ENCODE measurements at places on chromosomes 4 and X. TPM values are rescaled to one million over a fixed set of nuclear protein-coding genes. Genes with fewer than 3 reads are reported as not detected.

Gene FGFR3
- total RNA-seq: 0.25 TPM

Gene ABHD18
- total RNA-seq: 6.4 TPM

Gene C4orf50
- total RNA-seq: not detected

Gene CWH43
- 0.12 TPM for total RNA-seq

Gene IL15
- 5.0 TPM for total RNA-seq

Gene DCLK2
- 14.1 TPM for total RNA-seq

Gene RPA4
- 1.00 TPM for total RNA-seq

Gene CHRDL1
- total RNA-seq: 1.2 TPM

Gene CTAG1B
- total RNA-seq: not detected

Gene SHOX
- total RNA-seq: not detected
